ENCODE measurements at places on chromosomes 5 and 9.

GRCh38 chr9:98875536-98875935 lies 68.1 kb downstream of the GALNT12 start:
- DNase-seq: no peak

- DNase-seq: no peak
Observed at GRCh38 chr9:86585422-86586143, 231.4 kb upstream of the TUT7 start.

DNA sequence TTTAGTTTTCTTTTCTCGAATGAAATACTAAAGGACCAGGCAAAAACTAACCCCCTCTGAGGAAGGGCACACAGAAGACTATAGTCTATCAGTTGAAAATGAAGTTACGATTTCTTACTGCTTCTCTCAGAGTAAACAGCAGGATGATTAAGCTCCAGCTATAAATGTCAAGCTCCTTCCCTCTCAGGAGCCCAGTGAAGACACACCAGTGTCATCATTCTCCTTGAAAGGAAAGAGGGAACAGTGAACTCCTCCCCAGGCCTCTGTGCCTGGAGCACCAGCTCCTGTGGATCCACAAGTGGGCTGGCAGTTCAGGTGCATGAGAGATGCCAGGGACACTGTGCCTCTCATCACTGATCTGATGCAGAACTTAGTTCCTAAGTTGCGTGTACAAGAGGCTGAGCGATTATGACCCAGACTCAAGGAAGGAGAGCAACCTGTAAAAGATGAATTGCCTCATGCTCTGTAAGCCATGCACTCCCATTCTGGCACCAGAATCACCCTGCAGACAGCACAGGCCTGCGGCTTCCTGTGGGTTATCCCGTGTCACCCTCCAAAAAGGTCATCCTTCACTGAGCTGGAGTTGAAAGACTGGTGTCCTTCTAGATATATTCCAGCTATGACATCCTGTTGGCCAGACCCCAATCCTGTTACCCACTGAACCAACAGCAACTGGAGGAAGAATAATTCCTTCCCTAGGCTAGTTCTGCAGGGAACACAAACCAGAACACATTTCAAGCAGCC lies 394.0 kb downstream of the SEMA5A start:
- no peak for DNase-seq

DNA sequence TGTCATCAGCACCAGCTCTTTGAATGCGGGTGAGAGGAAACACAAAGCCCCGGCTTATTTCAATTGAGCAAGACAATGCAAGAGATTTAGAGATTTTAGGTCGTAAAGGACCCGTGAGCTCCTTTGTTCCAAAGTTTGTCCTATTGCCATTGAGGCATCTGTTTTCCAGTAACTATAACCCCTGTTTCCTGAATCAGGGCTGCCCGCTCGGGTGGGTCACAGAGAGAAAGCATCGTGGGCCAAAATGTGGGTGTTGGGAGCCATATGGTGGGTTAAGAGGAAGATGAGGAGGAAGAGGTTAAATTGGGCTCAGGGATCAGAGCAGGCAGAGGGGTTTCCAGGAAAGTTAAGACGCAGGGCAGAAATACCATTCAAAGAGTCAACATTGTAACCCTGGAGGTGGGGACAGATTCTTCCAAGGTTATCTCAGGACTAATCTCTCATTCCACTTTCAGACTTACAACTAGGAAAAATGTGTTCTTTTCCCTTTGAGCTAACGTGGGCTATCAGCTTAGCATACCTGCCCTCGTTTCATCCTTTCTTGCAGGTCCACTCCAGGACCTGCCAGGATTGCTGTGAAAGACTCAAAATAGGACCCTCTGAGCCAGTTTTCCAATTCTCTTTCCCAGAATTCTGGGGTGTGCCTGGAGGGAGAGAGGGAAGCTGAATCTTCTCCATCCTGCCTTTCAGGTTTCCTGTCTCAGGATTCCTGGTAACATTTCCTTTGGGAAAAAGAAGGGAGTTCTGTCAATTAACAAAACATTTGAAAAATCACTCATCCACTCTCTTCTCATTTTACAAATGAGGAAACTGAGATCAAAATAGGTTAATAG lies 95.5 kb upstream of the TAF11L2 start:
- no peak for DNase-seq

DNA sequence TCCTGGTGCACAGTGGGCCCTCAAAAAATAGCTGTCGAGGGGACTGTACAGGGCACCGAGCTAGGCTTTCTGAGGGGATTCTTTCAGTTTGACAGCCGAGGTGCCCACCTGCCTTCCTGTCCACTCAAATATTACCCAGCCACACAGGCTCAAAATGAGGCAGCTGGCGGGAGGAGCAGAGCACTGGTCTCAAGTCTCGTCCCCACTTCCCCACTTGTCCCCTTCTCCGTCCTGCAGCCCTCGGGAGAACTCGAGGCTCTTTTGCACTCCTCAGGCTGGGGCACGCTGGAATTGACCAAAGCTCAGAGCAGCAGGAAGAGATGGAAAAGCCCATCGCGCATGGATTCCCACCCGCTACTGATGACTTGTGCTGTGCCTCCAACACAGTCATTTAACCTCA lies 185.2 kb downstream of the HSPA4 start:
- DNase-seq: no peak

- DNase-seq: no peak
Observed at GRCh38 chr5:37005946-37006540, 129.5 kb downstream of the NIPBL start.

DNA sequence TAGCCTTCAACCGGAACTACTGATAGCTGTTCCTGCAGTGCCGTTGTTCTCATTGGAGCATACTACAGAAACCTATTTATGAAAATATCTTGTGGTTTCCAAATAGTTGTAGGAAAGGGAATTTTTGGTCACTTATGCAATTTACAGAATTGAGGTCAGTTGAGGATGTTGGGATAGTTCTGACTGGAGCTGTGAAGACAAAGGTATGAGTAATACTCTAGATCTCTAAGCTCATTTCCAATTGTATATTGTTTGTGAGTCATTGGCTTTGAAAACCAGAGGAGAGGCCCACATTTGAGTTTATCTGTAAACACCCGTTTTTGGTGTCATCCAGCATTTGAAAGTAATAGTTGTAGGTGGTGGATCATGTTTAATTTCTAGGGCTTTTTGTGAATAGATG lies 561.3 kb upstream of the WWC1 start:
- DNase-seq: peak; percentile 80

All from AG04450 (cell line).